Muscle of leg (tissue), 16 donors: ENCODE measurements at places on chromosomes 5 and 9.

GRCh38 chr9:137170486-137171148 is 766 bp upstream of the LRRC26 start:
- DNase-seq: no peak

GRCh38 chr9:126945682-126946081 is 31.1 kb downstream of the RALGPS1 start:
- no peak for DNase-seq

GRCh38 chr5:82641331-82642003 is 363.3 kb upstream of the RPS23 start:
- DNase-seq: peak; percentile 94

DNA sequence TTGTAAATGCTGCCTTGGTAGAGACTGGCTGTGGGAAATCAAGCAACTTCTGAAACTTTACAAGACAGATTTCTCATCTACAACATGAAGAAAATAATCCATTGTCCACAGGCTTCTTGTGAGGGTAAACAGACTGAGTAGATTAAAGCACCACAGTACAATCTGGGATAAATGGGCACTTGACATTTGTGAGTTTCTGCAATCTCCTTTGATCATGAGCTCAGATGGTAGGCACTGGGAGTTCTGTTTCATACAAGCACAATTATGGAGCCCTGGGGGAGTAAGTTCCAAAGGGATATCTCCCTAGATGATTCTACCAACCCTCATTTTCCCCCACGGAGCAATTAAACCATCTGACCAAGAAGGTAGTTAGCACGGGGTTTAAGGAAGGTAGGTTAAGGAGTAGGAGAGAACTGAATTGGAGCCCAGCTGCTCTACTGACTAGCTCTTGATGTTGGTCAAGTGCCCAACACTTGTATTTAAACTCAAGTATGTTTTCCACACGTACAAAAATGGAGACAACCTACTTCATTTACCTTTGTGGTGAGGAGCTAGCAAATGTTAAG is 479.5 kb upstream of the TNC start:
- DNase-seq: no peak

GRCh38 chr5:134527961-134528424 is 2.5 kb downstream of the JADE2 start:
- no peak for DNase-seq

- no peak for DNase-seq
Observed at GRCh38 chr5:16812911-16813310, 123.2 kb downstream of the MYO10 start.

- no peak for DNase-seq
Observed at GRCh38 chr9:93129691-93130500, 4.2 kb downstream of the NINJ1 start.

GRCh38 chr9:11933926-11934325 is 759.3 kb upstream of the TYRP1 start:
- no peak for DNase-seq

DNA sequence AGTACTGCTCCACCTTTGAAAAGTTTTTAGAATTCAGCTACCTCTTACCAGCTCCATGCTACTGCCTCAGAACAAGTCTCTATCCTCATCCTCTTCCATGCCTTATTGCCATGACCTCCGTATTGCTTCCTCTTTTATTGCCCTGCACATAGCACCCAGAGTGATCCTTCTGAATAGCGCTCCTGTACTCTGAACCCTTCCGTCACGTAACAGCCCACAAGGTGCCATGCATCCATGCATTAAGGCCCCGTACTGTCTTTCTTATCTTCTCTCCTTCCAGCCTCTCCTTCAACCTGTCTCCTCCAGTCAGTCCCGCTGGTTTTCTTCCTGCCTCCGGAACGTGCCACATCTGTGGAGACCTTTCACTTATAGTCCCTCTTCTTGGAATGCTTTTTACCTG is 273.3 kb upstream of the SEMA6A start:
- no peak for DNase-seq

DNA sequence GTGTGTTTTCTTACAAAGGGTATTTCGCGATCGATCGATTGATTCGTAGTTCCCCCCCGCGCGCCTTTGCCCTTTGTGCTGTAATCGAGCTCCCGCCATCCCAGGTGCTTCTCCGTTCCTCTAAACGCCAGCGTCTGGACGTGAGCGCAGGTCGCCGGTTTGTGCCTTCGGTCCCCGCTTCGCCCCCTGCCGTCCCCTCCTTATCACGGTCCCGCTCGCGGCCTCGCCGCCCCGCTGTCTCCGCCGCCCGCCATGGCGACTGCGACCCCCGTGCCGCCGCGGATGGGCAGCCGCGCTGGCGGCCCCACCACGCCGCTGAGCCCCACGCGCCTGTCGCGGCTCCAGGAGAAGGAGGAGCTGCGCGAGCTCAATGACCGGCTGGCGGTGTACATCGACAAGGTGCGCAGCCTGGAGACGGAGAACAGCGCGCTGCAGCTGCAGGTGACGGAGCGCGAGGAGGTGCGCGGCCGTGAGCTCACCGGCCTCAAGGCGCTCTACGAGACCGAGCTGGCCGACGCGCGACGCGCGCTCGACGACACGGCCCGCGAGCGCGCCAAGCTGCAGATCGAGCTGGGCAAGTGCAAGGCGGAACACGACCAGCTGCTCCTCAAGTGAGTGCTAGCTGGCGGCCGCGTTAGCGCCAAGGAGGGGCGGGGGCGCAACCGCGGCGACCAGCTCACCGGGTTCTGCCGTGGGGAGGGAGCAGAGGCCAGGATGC is 480 bp downstream of the LMNB1 start:
- DNase-seq: peak; percentile 75
